ENCODE measurements at places on chromosomes 3 and 15.

GRCh38 chr3:128878556-128879124 is 780 bp upstream of the ACAD9 start:
- no peak for DNase-seq

DNA sequence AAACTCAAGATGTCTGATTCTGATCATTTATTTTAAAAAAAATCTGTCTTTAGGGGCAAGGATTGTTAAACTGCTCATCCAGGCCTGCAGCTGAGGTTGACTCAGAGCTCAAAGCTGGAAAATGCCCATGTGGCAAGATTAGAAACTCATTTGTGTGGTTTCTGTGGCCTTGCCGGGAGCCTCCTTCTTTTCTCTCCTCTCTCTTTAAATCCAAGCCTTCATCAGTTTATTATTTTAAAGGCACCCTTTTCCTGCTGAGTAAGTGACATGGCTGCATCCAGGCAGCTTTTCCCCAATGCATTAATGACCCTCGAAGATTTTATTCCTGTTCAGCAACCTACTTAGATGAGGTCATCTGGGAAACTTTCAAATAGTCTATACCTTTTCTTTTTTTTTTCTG is 221.3 kb upstream of the CDIN1 start:
- no peak for DNase-seq

DNA sequence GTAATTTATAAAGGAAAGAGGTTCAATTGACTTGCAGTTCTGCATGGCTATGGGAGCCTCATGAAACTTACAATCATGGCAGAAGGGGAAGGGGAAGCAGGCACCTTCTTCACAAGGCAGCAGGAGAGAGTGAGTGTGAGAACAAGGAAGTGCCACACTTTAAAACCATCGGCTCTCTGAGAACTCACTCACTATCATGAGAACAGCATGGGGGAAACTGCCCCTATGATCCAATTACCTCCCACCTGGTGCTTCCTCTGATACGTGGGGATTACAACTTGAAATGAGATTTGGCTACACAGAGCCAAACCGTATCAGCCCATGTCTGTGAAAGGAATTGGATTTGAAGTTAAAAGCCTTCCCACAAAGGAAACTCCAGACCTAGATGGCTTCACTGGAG is 39.1 kb downstream of the TKT start:
- DNase-seq = no peak

DNA sequence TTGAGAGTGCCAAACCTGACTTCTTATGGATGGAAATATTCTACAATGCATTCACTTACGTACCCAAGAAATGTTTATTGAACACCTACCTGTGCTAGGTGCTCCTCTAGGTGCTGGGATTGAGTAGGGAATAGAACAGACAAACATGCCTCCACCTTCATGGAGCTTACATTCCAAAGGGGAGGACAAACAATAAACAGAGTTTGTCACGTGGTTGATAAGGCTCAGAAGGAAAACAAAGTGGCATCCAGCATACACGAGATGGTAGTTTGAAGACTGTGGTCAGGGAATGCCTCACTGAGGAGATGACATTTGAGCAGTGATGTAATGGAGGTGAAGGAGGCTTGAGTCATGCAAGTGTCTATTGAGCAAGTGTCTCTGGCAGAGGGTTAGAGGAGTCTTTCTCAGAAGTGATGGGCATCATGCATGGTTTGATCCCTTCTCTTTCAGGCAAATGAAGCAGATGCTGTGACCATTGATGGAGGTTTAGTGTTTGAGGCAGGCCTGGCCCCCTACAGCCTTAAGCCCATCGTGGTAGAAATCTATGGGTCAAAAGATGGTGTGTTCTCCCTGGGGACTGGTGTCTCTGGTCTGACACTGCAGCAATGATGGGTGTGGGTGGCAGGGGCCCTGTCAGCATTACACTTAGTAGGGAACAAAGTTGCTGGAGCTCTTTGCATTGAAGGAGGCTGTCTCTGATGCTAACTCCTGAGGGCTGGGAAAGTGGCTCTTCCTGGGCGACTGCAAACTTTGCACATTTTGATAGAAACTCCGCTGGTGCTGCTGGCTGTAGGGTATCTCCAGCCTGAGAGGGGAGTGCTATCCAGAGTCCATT is 29.7 kb upstream of the TOPBP1 start:
- DNase-seq = no peak

DNA sequence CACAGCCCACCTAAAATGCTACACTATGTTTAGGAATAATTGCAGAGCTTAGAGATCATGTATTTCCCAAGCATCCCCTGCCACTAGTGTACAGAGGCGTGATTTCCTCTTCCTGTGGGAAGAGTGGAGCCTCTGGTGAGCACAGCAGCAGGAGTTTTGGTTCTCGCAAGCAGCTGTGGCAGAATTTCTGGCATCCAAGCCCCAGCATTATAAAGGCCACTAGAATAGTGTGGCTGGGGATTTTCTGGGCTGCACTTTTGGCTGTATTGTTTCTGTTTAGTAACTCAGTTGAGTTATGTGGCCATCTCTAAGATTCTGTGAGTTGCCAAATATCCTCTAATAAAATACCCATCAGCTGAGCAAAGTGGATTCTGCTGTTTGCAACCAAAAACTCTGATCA is 64.7 kb downstream of the GPR176 start:
- DNase-seq = no peak

DNA sequence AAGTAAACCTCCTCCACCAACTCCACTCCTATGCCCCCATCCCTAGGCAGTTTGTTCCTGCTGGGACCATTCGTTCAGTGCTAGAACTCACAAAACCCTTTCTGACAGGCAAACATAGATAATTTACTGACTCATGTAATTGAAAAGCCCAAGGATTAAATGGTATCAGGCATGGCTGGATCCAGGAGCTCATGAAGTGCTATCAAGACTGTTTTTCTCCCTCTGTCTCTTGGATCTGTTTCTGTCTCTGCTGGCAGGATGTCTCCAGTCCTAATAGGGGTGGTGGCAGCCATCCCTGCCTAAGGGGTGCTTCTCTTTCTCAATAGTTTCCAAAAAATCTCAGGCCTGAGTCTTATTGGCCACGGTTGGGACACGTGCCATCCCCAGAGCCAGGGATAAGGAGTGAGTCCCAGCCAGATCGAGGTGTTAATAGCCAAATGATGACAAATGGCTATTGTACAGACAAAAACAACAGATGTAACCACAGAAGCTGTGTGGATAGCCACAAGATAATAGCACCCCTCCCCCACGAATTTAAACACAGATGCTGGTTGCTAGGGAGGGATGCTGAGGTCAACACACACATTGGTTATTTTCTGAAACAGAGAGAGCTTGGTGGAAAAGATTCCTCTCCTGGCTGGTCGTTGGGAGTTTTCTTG is 168.6 kb downstream of the SHQ1 start:
- DNase-seq = no peak

DNA sequence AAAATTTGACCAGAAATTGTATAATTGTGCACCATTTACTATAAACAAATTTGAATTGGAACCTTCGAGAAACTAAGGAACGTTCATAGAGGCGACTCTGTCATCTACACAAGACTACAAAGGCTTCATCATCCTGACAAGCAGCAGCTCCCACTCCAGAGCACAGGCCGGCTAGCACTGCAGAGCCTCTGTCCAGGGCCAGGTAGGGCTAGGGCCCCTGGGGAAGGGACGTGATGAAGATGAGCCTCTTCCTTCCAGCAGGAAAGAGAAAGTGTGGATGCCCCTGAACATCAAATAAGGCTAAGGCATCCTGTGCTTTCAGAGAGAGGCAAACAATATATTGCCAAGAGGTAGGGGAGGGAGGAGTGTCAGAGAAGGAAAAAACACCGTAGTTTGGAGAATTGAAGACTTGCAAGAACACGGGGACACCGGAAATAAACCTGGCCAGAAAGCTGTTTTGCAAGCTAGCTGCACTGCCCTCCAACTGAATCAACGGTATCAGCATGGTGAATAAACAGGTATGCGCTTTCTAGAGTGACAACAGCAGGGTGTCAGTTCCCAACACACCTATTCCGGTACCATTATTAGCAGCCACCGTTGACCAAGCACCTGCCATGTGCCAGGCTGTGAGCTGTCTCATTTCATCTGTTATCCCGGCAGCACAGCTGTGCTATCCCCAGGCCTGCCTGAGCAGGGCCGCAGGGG is 12.4 kb downstream of the XXYLT1 start:
- DNase-seq = no peak
